ENCODE measurements at places on chromosomes 7 and 10.

DNA sequence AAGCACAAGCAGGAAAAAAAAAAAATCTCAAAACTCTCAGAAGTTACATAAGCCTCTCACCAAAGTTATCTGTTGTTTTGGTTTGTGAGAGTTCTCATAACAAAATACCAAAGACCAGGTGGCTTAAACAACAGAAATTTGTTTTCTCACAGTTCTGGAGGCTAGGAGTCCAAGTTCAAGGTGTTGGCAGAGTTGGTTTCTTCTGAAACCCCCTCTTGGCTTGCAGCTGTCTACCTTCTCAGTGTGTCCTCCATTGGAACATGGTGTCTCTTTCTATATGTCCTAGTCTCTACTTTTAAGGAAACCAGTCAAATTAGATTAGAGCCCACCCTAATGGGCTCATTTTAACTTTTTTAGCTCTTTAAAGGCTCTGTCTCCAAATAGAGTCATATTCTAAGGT is 44.9 kb downstream of the TNKS2 start:
- DNase-seq: no peak

GRCh38 chr10:52391927-52392602 is 78.0 kb downstream of the DKK1 start:
- DNase-seq: no peak

DNA sequence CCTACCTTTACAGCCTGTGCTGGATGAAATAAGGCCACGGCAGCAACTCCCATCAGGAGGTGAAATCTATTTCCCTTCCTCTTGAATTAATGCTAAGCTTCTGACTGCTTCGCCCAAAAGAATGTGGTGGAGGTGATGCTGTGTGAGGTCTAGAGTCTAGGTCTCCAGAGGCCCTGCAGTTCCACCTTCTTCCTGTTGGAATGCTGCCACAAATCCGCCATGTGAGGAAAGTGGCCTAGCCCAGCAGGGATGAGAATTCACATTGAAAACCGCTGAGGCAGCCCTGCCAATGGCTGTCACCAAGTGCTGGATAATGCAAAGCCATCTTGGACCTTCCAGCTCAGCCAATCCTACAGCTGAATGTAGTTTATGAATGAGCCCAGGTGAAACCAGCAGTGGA is 28.0 kb downstream of the RHOBTB1 start:
- no peak for DNase-seq

GRCh38 chr7:135342887-135343286 is 109.2 kb downstream of the STRA8 start:
- no peak for DNase-seq

GRCh38 chr10:111732166-111732785 is 451.3 kb downstream of the GPAM start:
- DNase-seq: no peak
